ENCODE measurements at places on chromosomes 12 and 14. TPM values are rescaled to one million over a fixed set of nuclear protein-coding genes. Genes with fewer than 3 reads are reported as not detected.

Gene CRIP2
- 1,081 TPM for total RNA-seq

DNA sequence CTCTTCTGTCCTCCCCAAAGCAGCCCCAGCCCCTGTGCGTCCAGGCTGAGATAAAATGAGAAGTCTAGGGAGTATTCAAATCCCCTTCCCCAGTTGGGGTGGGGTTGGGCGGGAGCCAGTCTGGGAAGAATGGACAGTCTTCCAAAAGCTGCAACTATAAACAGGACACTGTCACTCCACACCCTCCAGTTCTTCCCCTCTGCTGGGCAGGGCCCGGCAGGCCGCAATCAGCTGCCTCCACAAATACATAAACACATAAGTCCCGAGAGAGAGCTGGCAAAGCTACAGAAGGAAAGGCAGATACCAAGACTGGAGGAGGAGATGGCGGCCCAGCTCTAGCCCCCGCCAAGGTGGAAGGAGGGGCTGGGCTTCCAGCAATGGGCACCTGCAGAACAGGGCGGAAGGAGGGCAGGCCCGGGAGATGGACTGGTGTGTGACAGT, 12.7 kb downstream of the LTBP2 start:
- DNase-seq: peak; percentile 70

DNA sequence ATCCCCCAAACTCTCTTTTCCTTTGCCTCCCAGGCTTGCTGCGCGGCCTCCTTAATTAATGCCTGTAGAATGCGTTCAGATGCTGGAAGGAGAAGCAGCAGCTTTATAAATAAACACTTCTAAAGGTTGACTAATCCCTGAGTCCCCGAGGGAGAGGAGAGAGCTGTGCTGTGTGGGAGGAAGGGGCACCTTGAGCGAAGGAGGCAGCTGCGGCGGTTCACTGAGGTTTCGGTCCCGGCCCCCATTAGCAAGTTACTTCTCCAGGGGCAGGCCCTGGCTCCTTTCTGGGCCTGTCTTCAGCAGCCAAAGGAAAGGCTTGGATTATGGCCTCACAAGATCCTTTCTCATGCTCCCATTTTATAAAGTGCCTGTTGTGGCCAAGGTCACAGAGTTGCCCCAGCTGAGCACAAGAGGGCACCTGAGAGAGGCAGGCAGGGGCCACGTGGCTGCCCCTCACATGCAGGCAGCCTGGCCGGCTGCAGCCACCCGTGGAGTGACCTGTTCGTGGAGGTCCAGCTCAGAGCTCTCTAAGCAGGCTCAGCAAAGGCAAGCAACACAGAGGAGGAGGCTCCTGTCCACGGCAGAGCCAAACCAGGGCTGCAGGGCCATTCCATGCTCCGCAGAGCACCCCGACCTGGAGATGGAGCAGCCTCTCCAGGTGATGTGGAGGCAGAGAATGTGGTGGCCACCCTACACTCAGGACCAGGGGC, 15.0 kb upstream of the CACNA2D4 start:
- no peak for DNase-seq

GRCh38 chr14:99258876-99259726, 12.9 kb downstream of the BCL11B start:
- no peak for DNase-seq

DNA sequence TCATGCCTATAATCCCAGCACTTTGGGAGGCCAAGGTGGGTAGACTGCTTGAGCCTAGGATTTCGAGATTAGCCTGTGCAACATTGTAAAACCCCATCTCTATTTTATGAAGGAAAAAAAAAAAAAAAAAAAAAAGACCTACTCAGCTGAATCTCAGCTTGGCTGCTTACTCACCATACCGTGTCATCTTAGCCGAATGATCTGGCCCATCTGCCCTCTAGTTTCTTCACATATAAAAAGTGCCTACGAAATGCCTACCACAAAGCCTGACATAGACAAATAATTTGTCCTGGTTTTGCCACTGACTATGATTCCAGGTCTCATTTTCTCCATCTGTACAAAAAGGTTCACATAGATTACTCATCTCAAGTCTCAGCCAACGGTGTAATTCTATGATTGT, 10.1 kb downstream of the DIABLO start:
- DNase-seq: no peak

DNA sequence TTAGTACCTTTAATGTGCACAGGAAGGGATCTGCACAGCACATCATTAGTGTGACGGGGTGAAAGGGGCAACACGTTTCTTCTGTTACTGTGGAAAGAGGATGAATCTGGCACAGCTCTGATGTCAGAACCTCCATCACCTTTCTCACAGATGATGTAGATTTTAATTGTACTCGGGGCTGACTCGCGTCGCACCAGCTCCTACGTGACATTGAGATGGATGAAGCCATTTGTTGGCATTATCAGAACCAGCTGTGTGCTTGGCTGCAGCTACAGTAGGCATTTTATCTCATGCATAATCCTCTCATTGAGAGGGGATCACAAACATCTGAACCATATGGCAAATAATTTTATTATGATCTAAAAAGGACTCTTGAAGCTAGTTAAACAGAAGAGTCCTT, 173.6 kb downstream of the PDZRN4 start:
- no peak for DNase-seq

Gene SIX1
- not detected for total RNA-seq

Gene TAS2R19
- total RNA-seq: 0.49 TPM

GRCh38 chr12:92073094-92073493, 72.6 kb downstream of the BTG1 start:
- no peak for DNase-seq

- DNase-seq: no peak
Observed at GRCh38 chr14:85762526-85762925, 232.6 kb downstream of the FLRT2 start.

DNA sequence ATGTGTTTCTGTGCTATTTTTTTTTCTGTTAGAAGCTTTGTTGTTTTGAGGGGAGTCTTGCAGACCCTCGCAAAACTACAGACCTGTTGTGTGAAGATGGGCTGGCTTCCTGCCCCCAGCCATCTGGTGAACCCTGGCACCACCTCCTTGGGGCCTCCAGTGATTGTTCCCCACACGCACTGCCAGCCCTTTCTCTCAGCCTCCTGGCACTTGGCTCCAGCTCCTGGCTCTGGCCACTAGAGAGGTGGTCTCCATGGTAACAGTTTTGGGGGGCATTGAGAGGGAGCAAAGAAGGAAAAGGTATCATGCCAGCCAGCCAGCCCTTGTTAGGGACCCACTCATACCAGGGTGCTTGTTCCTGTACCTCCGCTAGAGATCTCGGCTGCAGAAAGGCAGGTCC, 176.4 kb upstream of the RPH3A start:
- no peak for DNase-seq

GRCh38 chr12:88790231-88790630, 210.0 kb upstream of the KITLG start:
- no peak for DNase-seq

Gene ACRBP
- 1.2 TPM for total RNA-seq

DNA sequence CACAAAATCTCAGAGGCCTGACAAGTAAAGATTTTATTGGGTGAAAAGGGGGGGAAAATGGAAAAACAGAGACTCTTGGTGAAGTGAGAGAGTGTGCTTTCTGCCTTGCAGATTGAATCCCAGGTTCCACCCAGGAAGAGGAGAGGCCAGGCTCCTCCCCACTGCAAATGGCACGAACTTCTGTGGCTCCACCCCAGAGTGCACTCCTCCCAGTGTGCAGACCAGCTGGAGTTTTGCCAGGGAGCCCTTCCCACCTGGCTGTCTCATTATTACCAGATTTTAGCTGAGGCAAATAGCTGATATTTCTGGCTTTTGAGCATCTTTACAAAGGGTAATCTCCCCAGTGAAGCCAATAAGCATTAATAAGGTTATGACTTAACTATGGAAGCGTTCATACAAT, 51.9 kb downstream of the TESPA1 start:
- DNase-seq: no peak

Gene PTHLH
- total RNA-seq: not detected

Gene NANOG
- not detected for total RNA-seq

DNA sequence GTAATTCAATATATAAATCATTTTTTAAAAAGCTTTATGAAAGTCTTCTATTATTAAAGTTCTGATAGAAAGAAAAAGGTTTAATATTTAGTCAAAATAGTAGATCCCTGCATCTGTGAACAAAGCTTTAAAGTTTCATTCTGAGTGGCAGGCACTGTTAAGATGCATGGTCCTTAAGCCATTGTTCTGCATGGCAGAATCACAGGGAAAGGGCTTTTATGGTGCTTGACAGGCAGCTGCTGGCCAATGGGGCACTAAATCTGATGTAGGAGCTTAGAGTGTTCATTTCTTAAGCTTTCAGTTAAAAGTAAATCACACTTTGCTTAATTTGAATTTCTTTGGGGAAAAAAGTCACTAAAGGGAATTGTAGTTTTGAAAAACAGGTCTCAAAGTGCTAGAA, 148.2 kb downstream of the PLEKHA5 start:
- no peak for DNase-seq

Gene TMEM30B
- total RNA-seq: 0.30 TPM

Gene C12orf54
- not detected for total RNA-seq

DNA sequence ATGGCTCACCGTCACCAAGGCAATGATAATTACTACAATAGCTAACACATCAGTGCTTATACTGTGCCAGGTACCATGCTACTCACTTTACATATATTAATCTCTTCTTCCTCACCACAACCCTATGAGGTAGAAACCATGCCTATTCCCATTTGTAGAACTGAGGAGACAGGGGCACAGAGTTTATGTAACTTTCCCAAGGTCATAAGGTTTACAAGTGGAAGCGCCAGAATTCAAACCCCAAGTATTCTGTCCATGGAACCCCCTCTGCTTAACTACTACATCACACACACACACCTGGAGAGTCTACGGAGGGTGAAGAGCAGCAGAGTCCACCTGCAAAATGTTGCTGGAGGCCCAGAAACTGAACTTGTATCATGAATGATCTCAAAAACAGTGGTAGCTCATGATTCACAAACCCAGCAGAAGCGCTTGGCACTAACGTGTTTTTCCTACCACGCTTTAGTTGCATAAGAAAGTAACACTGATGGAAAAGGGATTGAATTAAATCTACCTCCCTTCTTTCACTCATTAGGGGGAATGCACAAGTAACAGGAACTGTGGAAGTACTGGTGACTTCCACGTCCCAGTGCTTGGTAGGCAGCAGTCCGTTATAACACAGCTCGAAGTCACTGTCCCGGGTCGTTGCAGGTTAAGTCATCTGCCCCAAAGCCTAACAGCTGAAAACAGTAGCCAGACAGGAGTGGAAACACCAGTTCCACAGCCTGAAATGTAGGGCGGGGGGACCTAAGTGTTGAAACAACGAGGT, 2.0 kb downstream of the ITPR2 start:
- DNase-seq: no peak

DNA sequence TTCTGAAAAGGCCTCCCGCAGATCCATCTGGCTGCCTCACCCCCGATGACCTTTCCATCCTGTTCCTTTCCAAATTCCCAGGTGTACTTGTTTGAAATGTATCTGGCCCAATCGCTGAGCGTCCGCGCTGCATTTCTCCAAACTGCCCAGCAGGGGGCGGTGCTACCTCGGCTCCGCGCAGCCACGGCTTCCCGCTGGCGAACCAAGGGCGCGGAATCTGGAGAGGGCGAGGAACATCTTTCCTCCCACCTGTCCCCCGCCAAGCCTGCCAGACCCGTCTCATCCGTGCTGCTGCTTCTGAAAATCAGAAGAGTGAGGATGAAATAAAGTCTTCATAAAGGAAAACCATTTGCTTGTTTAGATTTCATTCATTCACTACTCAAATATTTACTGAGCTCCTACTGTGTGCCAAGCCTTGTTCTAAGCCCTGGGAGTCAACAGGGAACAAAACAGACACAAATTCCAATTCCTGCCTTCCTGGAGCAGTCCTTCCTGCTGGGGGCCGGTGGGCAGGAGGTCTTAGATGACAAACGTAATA, 16.8 kb upstream of the MYL2 start:
- DNase-seq: peak; percentile 78

- no peak for DNase-seq
Observed at GRCh38 chr12:80556566-80556965, 112.5 kb downstream of the PTPRQ start.

DNA sequence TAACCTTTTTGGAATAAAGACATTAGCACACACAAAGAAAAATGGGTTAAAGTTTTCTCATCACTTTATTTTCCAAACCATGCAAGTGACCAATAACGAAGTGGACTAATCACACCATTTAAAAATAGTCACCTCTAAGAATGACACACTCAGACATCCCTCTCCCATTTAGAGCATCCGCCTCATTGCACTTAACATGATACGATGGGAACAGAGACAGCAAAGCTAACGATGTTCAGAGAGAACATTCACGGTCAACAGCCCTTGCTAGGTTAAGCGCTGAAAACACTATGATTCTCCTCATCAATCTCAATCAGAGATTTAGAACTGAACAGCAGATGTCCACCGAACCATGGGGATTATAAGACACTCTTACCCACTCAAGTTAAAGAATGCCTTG, 35.8 kb downstream of the NIN start:
- no peak for DNase-seq

- no peak for DNase-seq
Observed at GRCh38 chr12:115511986-115512711, 765.3 kb downstream of the MED13L start.

GRCh38 chr12:108689314-108690190, 41.8 kb downstream of the CORO1C start:
- no peak for DNase-seq

- DNase-seq: no peak
Observed at GRCh38 chr12:54561164-54561563, 11.8 kb downstream of the PDE1B start.

Gene PMCH
- total RNA-seq: not detected

GRCh38 chr12:50514526-50515276, 9.9 kb downstream of the DIP2B start:
- DNase-seq: no peak

- no peak for DNase-seq
Observed at GRCh38 chr12:16385782-16386646, 38.6 kb downstream of the MGST1 start.

Gene HVCN1
- total RNA-seq: 11.8 TPM

- DNase-seq: no peak
Observed at GRCh38 chr12:27207615-27208413, 36.3 kb upstream of the STK38L start.

DNA sequence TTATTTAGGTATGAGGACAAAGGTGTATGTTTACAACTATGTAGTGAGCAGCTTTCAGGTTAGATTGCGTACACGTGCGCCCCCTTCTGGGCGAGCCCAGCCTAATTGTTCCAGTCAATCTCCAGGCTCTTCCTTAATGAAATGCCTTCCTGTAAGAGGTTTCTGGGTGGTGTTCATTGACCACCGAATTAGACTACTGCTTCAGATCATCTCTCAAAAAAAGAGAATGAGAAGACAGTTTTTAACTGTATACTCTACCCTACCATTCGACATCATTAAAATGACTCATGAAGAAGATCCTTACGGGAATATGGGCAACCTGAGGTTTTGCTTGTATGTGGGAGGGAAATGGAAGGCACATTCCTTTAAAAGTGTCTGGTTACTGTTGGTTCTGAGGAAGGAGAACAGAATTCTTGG, 2.1 kb downstream of the LUM start:
- peak; percentile 79 for DNase-seq

DNA sequence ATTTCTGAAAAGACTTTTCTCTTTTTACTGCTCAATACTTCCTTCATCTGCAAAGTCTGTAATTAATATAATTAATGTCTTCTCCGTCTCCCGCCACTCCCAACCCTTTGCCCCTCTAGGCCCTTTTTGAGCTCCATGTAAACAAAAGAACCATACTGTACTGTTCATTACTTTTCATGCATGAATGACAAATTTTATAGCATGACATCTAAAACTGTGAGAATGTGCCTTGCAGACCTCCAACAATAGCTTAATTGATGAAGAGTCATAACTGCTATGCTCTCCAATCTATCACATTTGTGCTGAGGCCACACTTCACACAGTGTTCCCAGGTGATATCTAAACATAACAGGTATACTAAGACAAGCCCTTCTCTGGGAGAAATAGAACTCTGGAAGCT, 1122.7 kb upstream of the ATXN7L3B start:
- DNase-seq: no peak

GRCh38 chr14:45249856-45250575, 3.0 kb downstream of the MIS18BP1 start:
- no peak for DNase-seq

Gene MTRFR
- 8.1 TPM for total RNA-seq
